ENCODE measurements at places on chromosomes 3 and 15.

DNA sequence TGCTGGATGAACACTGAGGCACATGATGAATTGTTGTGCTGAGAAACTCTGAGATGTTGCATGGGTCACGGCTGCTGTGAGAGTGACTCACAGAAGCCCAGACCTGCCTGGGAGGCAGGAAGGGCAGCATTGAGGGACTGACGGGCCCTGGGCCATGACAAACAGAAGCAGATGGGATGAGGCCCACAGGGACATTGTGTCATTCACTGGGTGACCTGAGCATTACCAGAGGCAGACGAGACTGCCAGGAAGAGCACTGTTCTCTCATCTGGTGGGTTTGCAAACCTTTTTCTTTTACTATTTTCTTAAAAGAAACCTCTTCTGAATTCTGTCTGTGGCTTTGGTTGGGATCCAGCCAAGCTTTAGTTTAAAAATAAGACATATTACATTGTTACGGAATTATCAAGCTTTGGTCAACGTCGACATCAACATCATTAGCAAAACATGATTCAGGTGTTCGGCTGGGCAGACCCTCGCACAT, 67.8 kb downstream of the BDH1 start:
- no peak for DNase-seq

DNA sequence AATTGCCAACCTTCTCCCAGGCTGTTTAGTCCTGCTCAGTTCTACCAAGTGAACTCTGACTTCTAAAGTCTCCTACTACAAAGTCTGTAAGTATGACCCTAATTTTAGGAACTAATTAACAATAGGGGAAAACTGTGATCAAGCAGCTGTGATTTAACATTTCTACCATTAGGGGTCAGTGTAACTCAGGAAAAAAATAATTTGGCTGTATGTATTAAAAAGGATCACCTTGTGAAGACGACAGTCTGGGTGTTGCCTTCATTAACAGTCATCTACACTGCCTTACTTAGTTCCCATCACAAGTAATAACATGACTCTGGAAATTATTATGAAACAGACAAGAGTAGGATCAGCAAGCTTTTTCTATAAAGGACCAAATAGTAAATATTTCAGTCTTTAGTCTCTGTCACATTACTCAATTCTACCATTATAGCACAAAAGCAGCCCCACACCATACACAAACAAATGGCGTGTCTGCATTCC, 4.2 kb upstream of the NPHP3 start:
- DNase-seq, result peak; percentile 73

GRCh38 chr15:88022716-88023115, 233.8 kb downstream of the NTRK3 start:
- DNase-seq, result no peak

DNA sequence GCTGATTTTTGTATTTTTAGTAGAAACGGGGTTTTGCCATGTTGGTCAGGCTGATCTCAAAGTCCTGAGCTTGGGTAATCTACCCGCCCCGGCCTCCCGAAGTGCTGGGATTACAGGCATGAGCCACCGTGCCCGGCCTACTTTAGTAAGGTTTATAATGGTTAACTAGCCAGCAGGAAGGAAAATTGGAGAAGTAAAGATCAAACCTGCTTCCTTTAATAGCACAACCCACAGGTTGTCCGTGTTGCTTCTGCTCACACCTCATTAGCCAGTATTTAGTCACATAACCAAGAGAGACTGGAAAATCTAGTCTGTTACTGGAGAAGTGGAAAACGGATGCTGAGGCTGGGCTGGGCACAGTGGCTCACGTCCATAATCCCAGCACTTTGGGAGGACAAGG, 51.9 kb upstream of the TBL1XR1 start:
- no peak for DNase-seq

GRCh38 chr3:193970773-193971206, 165.2 kb upstream of the HES1 start:
- DNase-seq, result no peak

- no peak for DNase-seq
Observed at GRCh38 chr3:197854596-197855343, 63.7 kb downstream of the LRCH3 start.

DNA sequence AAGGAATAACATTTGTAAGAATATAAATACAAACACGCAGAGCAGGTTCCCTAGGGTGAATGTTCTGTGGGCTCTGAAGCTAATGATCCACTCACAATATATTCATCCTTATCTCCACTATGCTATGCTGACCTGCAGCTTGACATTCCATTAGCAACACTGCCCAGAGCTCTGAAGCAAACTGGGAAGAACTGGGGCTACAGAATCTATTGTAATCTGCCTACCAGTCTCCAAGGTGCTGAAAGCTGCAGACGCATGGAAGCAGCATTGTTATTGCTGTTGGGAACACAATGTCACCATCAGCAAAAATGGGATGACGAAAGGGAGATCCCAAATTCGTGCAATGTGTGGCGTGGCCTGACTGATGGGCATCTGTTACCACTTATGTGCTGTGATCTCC, 316.7 kb upstream of the RORA start:
- no peak for DNase-seq

- DNase-seq, result no peak
Observed at GRCh38 chr15:92271179-92271578, 122.5 kb upstream of the ST8SIA2 start.

DNA sequence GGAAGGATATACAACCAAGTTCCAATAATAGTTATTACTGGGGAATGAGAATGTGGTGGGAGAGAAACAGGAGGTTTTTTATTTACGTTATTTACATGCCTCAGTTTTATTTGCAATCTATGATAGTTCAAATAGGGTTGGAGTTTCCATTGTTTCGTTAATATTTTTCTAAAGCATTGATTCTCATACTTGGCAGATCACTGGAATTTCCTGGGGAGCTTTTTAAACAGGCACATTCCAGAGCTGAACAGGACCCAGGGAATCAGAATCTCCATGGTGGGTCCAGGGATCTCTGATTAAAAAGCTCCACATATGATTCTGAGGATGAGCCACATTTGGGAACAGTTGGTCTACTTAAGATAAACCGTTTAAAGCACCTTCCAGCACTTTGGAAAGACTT, 123.9 kb downstream of the IL20RB start:
- DNase-seq, result no peak

DNA sequence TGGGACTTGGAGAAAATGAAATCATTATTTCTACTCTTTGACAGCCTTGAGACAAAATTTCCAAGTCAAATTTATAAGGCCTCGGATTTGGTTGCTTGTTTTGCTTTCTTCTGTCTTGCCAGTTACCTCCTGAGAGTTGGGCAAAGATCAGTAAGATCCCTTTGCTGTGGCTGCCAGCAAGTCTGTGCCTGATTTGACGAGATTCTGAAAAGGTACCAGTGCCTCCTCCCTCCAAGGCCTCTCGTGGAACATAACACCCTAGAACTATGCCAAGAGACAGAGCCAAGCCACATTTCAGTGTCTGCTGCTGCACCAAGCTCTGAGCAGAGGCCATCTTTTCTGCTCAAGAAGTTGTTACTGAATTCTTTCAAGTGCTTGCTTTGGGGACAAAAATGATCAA, 61.0 kb downstream of the GTPBP8 start:
- no peak for DNase-seq

DNA sequence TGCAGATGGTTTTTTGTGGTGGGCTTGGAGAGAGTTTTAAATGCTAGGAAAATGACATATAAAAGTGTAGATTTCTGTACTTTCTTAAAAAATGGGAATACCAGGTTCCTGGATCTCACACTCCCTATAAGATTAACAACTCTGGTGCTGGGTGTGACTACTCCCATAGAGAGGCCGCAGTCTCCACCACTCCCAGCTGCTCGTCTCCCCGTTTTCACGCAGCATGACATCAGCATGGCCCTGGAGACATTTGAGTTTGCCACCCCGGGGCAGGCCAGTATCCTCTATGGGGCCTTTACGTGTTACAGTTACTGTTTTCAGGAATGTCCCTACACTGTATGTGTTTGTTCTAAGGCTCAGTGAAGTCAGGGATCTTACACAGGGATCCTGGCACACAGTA, 126.7 kb upstream of the ATP2B2 start:
- DNase-seq, result no peak

- no peak for DNase-seq
Observed at GRCh38 chr3:97232393-97233034, 418.1 kb downstream of the EPHA6 start.

Data from stimulated activated naive CD4-positive, alpha-beta T cell (primary cell).